ENCODE measurements at places on chromosomes 1 and 21.

- no peak for DNase-seq
These were observed 39.7 kb downstream of the SLC66A1 start for GRCh38 chr1:19351873-19352272.

DNA sequence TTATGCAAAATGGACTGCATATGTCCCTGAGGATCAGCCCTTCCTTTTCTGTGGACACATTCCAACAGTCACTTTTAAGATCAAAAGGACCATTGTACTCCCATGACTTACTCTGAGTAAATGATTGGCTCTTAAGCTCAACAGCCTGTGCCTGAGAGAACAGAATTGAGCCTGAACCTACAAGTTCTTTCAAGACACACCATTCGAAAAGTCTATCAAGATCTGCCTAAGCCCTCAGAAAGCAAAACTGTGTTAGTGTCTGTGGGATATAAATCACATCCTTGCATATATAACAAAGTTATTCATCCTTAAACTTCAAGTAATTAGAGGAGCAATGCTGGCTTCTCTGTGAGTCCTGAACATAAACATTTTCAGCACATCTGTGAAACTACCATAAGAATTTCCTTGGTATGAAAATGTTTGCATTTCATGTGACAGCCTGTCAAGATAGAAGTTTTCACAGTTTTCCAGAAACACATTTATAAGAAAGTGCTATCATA is 41.6 kb downstream of the PCNX2 start:
- no peak for DNase-seq

- DNase-seq, result no peak
These were observed 12.4 kb downstream of the LEPR start for GRCh38 chr1:65432918-65433317.

GRCh38 chr1:154478013-154478412 is 24.0 kb upstream of the TDRD10 start:
- no peak for DNase-seq

DNA sequence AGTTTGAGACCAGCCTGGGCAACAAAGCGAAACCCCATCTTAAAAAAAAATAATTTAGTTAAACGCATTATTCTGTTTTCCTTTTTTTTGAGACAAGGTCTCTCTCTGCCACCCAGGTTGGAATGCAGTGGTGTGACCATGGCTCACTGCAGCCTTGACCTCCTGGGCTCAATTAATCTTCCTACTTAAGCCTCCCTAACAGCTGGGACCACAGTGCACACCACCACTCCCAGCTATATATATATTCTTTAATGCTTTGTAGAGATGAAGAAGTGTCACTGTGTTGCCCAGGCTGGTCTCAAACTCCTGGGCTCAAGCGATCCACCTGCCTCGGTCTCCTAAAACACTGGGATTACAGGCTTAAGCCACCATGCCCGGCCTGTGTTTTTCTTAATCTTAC is 7.7 kb upstream of the KLF17 start:
- DNase-seq, result no peak

DNA sequence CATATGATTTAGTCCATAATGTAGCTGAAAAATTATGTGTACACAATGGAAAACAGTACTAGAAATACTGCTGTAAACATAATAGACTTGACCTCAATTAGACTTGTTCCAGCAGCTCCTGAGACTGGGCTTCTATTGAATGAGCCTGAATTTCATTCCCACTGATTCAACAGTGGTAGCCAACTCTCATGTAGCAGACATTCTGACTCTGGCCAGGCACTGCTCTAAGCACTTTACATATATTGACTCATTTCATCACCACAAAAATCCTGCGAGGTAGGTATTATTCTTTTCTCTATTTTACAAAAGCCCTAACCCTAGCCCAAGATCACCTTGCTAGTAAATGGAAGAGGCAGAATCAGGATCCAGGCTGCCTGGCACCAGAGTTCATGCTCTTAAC is 12.8 kb upstream of the CTSS start:
- no peak for DNase-seq

- no peak for DNase-seq
These were observed 6.4 kb downstream of the TRIM63 start for GRCh38 chr1:26060832-26061574.

- DNase-seq, result no peak
These were observed 58.0 kb upstream of the WDR26 start for GRCh38 chr1:224492632-224493031.

DNA sequence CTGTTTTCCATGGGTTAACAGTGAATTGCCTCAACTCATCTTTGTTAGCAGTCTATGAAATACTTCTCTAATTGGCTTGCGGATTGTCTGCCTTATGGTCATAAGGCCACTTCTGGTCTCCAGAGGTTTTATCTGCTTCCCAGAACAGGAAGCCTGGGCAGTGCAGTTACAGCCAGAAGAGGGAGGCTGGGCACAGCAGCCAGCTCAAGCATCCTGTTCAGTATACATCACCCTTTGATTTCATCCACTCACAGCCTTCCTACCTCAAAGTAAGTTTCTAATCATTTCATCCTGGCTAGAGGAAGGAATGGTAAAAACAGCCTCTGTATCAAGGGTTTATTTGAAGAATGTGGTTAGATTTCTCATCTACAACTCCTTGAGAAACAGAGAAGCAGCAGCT is 311.5 kb upstream of the DEPDC1 start:
- DNase-seq, result no peak

DNA sequence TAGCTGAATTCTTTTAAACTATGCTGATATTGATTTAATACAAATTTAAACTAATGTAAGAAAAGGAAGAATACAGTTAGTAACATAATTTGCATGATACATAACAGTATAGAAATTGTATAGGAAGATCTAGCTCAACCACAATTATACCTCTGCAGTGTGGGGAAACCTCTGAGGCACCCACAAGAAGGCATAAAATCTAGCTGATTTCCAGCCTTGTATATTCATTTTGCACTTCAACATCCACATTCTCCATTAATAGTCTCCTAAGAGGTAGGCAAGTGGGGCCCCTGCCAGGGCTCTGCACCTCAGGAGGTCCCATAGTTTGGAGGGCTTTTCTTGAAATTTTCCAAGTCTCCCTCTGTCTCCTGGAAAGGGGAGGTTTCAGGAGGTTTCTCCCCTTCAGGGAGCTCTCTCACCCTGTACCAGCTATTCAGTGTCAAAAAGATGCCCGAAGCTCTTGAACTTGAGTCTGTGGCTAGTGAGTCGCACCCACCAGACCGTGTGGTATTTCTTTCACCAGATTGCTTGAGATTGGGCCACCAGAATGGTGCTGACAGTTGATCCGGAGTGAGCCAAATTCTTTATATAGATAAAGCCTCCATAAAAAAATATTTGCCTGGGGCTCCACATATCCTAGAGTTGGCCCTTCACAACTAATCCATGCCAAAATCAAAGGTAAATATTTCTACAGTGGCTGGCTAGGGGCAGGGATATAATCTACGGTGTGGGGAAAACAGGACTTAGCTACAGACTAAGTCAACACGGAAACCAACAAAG is 108.2 kb downstream of the TIAM1 start:
- no peak for DNase-seq

- DNase-seq, result no peak
These were observed 102.4 kb upstream of the ZNF281 start for GRCh38 chr1:200512191-200512590.

- DNase-seq, result no peak
These were observed 37.4 kb upstream of the CASZ1 start for GRCh38 chr1:10833630-10834557.

GRCh38 chr1:200351826-200352549 is 57.8 kb downstream of the ZNF281 start:
- no peak for DNase-seq

DNA sequence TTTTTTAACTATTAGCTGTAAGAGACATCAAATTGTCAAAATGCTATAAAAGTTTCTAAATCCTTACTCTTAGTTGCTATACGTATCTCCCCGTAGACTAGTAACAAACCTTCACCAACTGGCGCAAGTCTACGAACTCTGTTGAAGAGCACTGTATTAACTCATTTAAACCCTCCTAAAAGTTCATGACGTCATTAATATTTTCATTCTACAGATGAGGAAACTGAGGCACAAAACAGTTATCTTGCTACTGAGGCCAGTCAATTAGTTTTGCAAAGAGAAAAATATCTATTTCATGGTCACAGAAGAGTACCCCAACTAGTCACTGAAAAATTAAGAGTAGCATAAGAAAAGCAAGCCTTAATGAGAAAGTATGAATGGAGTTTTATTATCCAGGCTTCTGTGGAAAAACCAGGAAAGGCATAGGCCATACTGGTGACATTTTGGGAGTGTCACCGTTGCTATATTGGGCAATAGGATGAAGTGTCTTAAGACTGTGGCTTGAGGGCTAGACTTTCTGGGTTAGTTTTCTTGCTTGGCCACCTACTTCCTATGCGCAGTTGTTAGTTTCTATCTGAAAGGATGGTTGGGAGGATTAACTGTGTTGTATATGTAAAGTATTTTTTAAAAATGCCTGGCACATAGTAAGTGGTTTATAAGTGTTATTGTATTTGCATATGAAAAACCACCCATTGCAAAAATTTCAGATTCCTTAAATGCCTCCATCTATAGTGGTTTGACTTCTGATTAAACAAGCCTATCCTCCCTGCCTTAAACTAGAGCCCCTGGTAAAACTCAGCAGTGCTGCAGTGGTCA is 52.4 kb upstream of the SYT14 start:
- no peak for DNase-seq

DNA sequence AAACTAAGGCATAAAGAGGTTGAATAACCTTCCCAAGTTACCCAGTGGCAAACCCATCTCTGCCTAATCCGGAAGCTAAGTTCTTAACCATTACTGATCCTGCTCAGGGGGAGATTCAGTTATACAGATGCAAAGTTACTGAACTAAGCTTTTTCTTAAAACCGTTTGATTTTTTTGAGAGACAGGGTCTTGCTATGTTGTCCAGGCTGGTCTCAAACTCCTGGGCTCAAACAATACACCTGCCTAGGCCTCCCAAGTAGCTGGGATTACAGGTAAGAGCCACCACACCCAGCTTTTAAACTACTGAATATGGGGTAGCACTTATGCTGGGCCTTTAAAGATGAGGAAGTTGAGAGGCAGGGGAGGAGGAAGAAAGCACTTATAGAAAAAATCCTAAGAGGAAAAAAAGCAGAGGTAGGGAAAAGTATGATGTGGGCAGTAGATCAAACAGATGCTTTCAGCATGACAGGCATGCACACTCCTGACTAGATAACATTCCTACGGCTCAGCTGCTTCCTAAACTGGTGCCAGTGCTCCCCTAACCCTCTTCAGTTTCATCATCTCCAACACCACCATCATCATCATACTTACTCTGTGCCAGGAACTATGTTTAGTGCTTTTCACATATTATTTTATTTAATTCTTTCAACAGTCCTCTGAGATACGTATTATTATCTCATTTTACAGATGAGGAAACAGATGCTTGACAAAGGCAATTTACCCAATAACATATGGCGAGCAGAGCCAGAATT is 5.8 kb downstream of the PAFAH2 start:
- DNase-seq, result no peak

GRCh38 chr1:227896710-227897655 is 50.7 kb downstream of the WNT9A start:
- no peak for DNase-seq

DNA sequence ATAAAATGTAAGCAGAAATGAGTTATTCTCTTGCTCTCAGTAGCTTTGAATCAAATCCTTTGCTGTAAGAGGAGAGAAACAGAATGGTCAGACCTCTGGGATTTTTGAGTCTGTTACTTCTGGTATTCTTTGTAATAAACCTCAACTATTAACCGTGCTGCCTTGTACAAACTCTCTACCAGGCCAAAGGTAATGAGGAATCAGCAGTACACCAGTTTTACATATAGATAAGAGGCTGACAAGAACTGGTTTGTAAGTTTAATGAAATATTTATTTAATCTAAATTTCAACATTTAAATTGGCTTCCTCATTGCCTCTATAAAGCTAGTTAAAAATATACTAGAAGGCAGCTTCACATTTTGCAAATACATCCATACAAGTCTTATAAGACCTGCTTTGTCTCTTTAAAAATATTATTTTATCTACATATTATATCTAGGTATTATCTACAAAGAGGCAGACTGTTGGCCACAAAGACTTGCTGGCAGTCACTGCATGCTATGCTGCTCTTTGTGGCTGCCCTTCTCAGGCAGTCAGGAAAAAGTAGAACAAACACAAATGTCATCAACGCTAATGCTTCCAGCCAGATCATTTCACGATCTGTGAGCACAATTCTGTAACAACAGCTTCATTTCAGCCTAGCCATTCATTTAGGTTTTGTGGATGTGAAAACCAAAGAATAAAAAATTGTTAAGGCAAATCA is 173.0 kb downstream of the GABPA start:
- no peak for DNase-seq

- DNase-seq, result no peak
These were observed 18.4 kb downstream of the MATN1 start for GRCh38 chr1:30704765-30705509.

- no peak for DNase-seq
These were observed 44.4 kb downstream of the COL11A1 start for GRCh38 chr1:103063921-103064320.

All from nucleus accumbens (tissue), 56 donors.